NCI-H526 (cell line): ENCODE measurements at places on chromosomes 7 and 10.

- no peak for DNase-seq
Observed at GRCh38 chr10:121281576-121281975, 316.7 kb downstream of the FGFR2 start.

DNA sequence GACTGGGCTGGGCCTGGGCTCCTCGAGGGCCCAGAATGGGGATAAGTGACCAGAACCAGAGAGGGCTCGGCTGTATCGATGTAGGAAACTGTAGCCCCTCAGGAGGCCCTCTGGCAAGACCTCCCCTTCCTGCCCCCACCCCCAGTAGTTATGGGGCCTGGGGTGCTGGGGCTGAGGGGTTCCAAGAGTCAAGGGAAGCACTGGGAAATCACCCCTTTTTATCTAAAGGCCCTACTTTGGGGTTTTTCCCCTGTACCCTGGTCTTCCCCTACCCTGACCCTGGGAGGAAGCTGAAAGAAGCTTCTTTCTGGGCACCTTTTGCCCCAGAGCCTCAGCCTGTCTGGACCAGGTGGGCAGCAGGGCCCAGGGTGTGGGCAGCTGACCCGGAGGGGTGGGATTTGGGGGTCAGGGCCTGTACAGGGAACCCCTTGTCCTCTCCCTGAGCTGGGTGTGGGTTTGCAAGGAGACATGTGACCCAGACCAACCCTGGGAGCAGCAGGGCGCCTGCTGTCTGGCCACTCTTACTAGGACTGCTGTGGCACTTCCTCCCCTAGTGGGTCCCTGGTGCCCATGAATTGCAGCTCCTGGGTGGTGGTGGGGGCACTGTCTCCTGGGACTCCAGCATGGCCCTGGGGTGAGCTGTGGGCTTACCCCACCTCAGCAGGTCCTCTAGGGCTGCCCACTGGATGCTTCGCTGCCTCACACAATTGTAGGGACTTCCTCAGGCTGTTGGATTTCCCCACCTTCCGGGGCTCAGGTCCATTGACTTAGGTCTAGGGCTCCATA is 1.5 kb downstream of the IRF5 start:
- no peak for DNase-seq

DNA sequence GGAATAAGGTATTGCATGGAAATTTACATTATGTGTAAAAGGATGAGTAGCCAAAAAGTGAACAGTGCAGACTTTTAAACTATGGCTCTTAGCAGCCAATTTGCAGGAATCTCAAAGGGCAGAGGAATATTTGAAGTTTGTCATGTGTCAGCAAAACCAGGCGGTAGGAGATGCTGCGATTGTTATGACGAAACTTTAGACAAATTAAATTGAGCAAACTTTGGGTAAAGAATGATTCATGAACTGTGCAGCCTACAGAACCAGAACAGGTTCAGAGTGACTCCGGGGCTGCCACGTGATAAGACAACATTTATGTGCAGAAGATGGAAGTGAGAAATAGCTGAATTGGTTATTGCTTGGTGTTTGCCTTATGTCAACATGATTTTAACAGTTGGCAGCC is 39.2 kb upstream of the CCDC6 start:
- DNase-seq = no peak

DNA sequence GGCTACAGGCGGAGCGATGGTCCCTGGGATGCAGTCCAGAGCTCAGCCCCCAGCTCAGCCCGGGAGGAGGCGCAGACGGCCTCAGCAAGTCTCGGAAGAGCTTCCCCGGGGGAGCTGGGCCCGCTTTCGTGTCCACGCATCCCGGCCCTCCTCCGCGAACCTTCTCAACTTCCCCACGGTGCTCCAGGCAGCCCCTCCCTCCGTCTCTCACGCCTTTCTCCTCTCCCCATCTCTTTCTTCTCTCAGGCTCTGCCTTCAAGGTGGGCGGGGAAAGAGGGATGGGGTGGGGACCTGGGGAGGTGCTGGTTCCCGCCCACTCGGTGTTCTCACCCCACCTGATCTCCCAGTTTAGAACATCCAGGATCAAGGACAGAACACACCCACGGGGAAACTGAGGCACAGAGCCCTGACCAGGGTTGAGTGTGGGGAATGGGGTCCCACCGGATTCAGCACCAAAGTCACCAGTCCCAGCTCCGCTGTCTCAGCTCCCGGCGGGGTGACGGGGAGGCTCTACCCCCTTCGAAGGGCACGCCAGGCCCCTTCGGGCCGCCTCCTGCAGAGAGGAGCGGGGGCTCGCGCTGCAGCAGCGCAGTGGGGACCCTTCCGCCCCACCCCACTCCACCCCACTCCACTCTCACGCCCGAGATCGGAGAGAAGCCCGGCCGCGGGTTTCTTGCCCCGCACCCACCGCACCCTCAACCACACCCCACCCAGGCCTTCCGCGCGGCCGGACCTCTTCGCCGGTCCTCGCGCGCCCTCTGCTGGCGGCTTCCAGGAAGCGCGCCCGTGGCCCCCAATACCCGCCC is 18.2 kb downstream of the POLL start:
- DNase-seq = peak; percentile 63

DNA sequence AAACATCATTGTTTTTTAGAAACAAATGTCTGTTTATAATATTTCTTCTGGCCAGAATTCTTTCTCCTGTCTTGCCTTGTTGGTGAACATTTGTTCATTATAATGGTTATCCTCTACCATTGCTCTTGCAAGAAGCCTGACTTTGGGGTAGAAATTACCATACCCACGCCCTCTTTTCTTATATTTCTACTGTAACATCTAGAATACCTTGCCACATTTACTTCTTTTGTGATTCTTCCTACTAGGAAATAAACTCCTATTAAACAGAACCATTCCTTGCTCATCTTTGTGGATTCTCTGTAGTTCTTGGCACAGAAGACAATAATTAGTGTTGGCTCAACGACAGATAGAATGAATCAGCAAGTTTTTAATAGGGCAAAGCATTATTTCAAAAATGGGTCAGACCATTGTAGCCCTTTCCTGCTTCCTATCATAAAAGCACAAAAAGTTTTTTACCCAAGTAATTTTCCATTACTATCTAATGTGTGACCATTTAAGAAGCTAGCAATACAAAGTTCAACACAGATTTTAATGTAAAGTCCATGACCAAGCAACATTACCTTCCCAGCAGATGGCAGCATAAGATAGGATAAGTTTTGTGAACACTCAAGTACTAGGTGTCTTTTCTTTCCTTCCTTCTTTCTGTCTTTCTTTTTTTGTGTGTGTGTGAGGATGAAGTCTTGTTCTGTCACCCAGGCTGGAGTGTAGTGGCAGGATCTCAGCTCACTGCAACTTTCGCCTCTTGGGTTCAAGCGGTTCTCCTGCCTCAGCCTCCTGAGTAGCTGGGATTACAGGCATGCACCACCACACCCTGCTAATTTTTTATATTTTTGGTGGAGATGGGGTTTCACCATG is 270.4 kb downstream of the HGF start:
- DNase-seq = peak; percentile 69

DNA sequence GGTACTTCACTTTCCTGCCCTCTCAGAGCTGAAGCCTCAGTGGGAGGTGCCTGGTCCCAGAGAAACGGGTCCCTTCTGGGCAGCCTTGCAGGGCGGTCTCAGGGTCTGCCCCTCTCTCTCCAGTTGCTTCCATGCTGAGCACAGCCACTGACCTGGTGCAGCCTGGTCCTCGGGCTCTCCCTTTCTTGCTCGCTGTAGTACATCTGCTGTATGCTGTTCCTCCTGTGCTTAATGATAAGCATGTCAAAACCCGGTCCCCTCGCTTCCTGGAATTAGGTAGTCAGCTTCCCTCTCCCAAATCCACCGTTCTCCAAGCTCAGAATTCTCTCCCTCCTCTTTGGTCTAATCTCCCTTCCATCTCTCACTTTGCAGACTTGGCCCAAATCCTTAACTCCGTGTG is 11.0 kb upstream of the HPS1 start:
- no peak for DNase-seq

- DNase-seq = no peak
Observed at GRCh38 chr10:109474261-109474660, 449.1 kb downstream of the XPNPEP1 start.

- DNase-seq = no peak
Observed at GRCh38 chr7:130358471-130358870, 13.9 kb downstream of the CPA5 start.

- DNase-seq = no peak
Observed at GRCh38 chr10:70295321-70295720, 11.5 kb upstream of the NPFFR1 start.

DNA sequence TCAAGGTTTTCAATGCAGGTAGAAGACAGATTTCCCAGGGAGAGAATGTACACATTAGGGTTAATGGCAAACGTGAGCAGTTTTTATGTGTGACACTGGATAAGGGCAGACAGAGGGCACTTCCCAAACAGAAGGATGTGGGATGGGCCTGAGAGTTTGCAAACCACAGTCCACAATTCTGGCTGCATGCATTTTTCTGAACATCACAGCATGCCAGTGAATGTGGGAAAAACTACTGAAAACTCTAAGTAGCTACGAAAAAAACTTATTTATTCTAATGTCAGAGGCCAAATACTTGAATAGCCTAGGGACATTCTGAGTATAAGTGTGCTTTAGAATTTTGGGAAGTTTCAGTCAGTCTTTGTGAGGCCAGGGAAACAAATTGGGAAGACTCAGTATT is 145.9 kb downstream of the NRCAM start:
- no peak for DNase-seq

DNA sequence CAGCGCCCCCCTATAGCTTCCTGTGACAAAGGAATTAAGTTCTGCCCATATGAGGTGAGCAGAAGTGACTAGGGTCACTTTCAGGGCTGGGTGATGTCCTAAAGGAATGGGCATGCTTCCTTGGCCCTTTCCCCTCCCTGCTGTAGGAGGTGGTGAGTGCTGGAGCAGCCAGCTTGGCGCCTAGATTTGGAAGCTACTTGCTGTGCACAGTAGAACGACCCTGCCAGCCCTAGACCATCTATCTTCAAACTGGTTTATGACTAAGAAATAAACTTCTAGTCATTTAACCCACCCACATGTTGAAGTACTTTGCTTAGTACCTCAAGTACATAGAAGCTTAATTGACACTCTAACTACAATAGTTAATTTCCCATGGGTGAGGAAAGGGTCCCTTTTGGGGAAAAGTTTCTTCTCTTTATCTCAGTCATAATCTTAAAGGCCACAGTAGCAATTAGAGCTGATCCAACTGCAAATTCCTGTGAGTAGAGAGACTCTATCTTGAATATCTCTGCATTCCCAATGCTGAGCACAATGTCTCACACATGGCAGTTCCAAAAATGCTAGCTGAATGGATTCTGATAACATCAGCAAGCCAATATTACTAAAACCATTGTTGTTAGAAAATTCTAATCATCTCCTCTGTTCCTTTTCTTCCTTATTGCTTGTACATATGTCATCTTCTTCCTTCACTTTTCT is 227.2 kb downstream of the RELN start:
- no peak for DNase-seq

GRCh38 chr10:35922876-35923600 is 280.9 kb upstream of the FZD8 start:
- DNase-seq = no peak

DNA sequence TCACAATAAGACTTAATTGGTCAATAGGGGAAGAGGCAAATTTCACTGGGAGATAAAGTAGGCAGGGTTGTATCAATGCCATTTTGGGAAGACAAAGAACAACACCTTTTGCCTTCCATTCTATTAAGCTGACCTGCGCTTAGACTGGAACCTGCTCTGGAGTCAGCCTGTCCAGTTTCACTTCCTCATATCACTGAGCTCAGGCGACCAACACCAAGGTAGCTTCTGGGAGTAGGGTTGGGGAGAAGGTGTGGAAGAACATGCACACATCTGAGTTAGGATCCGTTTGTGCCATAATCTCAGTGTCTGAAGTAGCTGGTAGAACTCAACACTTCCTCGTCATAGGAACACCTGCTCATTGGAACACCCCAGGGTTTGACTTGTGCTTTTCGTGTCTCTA is 527.4 kb upstream of the IGFBP3 start:
- DNase-seq = no peak

GRCh38 chr10:77592946-77593636 is 44.5 kb downstream of the KCNMA1 start:
- DNase-seq = no peak

DNA sequence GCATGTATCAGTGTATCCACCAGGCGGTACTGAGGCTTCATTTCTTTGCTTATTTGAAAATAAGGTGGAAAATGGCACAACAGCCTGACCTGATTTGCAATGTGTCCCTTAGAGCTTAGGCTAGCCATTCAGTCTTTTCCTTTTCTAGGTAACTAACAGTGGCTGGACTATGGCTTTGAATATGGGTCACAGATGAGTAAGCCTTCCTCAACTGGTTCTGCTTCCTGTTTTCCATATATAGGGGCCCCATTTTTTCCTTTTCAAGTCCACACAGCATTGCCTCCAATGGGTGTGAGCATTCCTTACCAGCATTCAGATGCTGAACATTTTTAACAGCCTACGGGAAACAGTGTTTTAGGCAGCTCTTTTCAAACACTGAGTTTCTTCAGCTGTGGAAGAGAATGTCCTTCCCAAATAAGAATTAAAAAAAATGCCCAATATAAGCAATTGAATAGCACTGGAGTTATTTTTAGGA is 3.9 kb upstream of the ITGB1 start:
- DNase-seq = peak; percentile 89

- DNase-seq = no peak
Observed at GRCh38 chr10:14397066-14397465, 66.3 kb upstream of the FRMD4A start.

DNA sequence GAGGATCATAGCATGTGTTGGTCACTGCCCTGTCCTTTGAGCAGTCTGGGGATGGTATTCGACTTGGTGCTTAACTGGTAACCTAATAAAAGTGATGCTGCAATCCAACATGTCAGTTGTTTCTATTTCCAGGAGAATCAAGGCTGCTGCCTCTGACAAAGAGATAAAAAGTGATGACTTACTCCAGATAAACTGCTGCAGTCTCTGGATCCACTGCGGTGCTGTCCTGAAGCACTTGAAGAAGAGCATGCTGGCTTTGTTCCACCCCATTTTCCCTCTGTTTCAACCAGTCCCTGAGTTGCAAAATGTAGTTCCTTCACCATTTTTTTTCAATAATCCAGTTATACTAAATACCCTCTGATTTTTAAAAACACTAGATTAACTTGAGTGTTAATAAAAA is 403.5 kb upstream of the ANKRD30A start:
- no peak for DNase-seq

GRCh38 chr7:39421251-39421650 is 145.0 kb upstream of the YAE1 start:
- DNase-seq = no peak

DNA sequence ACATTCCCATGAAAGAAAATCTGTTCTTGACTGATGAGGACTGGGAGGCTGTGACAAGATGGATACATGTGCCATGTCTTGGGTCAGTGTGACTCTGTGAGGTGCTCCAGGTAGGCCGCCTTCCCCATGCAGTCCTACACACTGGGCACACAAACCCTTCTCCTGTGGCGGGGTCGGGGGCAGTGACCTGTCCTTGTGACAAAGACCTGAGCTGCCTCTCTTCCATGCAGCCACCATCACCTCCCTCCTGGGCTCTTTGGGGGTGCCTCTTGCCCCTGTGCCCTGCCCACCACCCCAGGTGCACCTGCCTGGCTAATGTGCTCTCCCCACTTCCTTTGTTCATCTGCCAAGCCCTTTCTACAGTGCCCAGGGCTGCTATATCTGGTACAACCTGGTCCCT is 35.7 kb upstream of the DMBT1 start:
- DNase-seq = no peak

- DNase-seq = peak; percentile 28
Observed at GRCh38 chr10:123301077-123301857, 147.1 kb downstream of the BUB3 start.

GRCh38 chr7:2659556-2660358 is 28.0 kb downstream of the TTYH3 start:
- DNase-seq = no peak
